Placental pericyte (primary cell): ENCODE measurements at places on chromosomes 2 and 18. TPM values are rescaled to one million over a fixed set of nuclear protein-coding genes. Genes with fewer than 3 reads are reported as not detected.

The MAP2 gene
- 0.44 and 0.72 TPM in 2 replicates for total RNA-seq

The MC5R gene
- not detected in 2 replicates for total RNA-seq

The G6PC2 gene
- total RNA-seq = not detected in 2 replicates

The EIF2AK3 gene
- 25.6 and 45.1 TPM in 2 replicates for total RNA-seq

The MAP3K19 gene
- not detected in 2 replicates for total RNA-seq

The RNF149 gene
- total RNA-seq = 57.8 and 104 TPM in 2 replicates

The LRP1B gene
- under 0.01 and 0.29 TPM in 2 replicates for total RNA-seq

The ABCG5 gene
- not detected in 2 replicates for total RNA-seq

The CD302 gene
- total RNA-seq = 3.6 and 4.2 TPM in 2 replicates

The MTERF4 gene
- 21.4 and 32.8 TPM in 2 replicates for total RNA-seq

The RTP5 gene
- total RNA-seq = not detected in 2 replicates

The APCDD1 gene
- 3.9 TPM in 1 of 2 replicates, not detected in the other for total RNA-seq

The ANKRD29 gene
- 0.22 and 1.3 TPM in 2 replicates for total RNA-seq

The SCYGR4 gene
- not detected in 2 replicates for total RNA-seq

The CD207 gene
- total RNA-seq = not detected in 2 replicates

The C2orf66 gene
- not detected in 2 replicates for total RNA-seq

The ATF2 gene
- 66.9 and 109 TPM in 2 replicates for total RNA-seq

The PPIG gene
- total RNA-seq = 15.3 and 23.3 TPM in 2 replicates

The NMS gene
- total RNA-seq = not detected in 2 replicates
